ENCODE measurements at places on chromosomes 13 and 19.
A peak's percentile ranks its signal among the peaks of the same experiment; 100 is the strongest.

GRCh38 chr19:33381101-33381500, 7.6 kb downstream of the CEBPG start:
- no peak for DNase-seq

- DNase-seq = no peak
Observed at GRCh38 chr19:35328851-35329285, at the start of gene CD22. Gene CD22 (plus strand): TSS chr19:35329187. CDS start chr19:35332041, 2,854 bp downstream.

DNA sequence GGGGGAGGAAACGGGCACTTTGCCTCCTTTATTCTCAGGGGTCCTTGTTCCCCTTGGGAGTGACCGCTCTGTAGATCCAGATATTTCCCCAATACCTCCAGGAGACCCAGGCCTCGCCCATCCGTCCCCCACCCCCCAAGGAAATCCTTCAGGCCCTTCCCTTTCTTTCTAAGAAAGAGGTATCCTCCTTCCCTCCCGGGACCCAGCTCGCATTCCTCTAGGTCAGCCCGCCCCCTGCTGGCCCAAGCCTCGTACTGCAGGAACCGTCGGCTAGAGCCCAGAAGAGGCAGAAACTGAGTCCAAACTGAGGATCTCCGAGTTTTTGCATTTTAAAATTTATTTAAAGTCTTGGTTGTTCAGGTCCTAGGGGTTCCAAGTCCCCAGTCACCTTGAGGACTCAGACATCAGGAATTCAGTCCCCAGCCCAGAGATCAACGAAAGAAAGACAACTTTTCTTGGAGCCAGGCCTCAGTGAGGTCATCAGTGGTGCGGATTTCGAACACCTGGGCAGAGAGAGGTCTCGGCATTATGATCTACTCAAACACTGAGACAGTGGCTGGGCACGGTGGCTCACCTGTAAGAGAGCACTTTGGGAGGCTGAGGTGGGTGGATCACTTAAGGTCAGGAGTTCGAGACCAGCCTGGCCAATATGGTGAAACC, 7.5 kb upstream of the LRFN1 start:
- DNase-seq = peak; percentile 59

- DNase-seq = no peak
Observed at GRCh38 chr19:4360641-4361151, 17.3 kb downstream of the MPND start.

DNA sequence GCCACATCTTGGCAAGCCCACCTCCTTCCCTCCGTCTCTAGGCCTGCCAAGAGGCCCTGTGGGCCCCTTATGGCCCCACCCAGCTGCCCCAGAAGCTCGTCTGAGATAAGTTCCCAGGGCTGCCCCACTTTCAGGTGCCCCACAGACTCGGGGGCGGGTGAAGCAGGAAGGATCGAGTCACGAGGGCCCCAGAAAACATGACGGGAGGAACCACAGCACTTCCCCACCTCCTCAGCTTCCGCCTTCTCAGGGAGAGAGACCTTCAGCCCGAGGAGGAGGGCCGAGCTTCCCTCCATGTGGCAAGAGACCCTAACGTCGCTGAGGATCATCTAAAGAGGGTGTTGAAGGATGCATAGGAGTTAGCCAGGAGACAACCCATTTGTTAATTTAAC, 4.5 kb upstream of the IL12RB1 start:
- peak; percentile 74 for DNase-seq

- no peak for DNase-seq
Observed at GRCh38 chr13:73365252-73365651, 306.4 kb downstream of the KLF5 start.

DNA sequence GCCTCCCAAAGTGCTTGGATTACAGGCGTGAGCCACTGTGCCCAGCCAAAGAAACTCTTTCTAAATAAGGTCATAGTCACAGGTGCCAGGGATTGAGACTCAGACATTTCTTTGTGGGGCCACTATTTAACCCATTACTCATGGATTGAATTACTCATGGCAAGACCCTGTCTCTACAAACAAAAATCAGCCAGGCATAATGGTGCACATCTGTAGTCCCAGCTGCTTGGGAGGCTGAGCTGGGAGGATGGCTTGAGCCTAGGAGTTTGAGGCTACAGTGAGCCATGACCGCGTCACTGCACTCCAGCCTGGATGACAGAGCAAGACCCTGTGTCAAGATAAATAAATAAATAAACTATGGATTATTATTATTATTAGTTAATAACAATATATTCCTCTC, 3.6 kb upstream of the KLF2 start:
- DNase-seq = no peak

DNA sequence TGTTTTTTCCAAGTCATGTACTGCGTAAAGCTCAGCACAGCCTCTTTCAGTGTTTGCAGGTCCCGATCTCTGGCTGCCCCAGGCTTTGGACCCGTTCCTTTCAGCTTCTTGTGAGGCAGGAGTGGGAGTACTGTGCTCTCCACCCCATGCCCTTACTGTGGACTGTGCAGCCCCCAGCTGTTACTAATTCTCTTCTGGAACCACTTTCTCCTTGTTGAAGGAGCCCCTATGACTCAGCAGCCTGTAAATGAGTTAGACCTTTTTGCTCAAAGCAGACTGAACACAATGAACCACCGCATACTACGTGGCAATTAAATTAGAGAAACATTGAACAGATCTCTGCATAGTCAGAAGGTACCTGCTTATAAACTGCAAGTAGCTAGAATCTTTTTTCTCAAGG, 39.0 kb downstream of the SERTM1 start:
- DNase-seq = no peak

- DNase-seq = no peak
Observed at GRCh38 chr13:41058295-41059070, 2.8 kb upstream of the WBP4 start.

- no peak for DNase-seq
Observed at GRCh38 chr13:114088863-114089262, 43.6 kb downstream of the RASA3 start.

DNA sequence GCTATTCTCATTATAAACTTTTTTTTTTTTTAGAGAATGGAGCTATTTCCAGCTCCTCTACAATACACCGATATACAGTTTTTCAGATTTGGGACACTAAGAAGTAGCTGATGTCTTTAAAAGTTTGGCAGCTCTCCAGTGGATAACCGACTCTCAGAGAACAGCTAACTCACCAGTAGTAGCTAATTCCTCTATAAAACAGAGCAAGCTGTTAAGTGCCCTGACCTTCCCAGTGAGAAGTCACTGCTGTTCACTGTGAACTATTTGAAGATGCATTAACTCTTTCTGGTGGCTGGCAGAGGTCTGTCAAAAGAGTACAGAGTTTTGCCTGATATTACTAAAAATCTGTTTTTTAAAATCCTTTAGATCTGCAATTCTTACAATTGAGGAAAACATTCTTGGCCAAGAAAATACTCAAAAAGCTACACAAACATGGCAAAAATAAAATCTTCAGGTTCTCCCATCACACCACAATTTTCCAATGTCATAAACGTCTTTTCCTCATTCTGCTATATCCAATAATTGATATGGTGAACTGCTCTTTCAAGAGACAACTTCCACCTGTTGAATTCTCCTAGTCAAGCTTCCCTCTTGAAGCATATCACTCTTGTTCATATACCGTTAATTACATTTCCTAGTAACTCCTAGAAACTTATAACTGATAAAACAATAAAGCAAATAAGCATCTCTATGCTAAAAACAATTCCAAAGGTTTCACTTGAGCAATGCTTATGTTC, 44.2 kb downstream of the TBC1D4 start:
- no peak for DNase-seq

DNA sequence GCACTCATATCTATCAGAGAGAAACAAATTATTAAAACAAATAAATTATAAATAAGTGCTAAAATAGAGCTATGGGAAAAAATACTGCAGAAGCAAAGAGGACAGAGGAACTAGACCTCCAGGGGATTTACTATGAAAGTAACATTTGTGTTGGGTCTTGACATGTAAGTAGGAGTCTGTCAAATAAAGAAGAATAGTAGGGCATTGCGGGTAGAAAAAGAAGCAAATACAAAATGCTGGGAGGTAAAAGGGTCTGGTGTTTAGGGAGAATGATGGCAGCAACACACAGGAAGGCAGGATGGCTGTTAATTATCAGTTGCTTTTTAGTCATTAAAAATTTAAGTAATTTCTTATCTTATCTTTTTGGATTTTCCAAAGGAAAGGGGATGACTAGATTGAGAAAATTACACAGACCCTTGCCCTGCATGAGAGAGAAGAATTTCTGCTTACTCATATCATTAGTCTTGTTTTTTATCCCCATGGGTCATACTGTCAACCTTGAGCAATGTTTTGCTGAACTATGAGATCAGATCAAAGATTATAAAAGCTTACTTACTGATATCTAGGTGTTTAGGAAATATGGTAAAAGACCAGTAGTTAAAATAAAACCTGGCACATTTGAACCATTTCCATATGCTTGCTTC, 472.7 kb downstream of the DIAPH3 start:
- no peak for DNase-seq

- no peak for DNase-seq
Observed at GRCh38 chr13:91211510-91211909, 136.0 kb upstream of the MIR17HG start.

DNA sequence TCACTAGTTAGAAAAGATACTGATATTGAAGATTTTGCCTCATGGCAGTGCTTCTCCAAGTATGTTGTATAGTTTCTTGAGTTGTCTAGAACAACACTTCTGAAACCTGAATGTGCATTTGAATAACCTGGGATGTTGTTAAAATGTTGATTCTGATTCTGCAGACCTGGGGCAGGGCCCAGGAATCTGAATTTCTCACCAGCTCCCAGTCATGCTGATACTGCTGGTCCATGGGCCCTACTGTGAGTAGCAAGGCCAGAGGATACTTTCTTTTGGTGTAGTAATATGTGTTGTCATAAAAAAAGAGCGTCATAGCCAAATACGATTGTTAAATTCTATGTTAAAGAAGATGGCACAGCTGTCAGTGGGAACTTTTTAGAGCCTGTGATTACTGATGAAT, 41.6 kb upstream of the C1QTNF9 start:
- DNase-seq = no peak

DNA sequence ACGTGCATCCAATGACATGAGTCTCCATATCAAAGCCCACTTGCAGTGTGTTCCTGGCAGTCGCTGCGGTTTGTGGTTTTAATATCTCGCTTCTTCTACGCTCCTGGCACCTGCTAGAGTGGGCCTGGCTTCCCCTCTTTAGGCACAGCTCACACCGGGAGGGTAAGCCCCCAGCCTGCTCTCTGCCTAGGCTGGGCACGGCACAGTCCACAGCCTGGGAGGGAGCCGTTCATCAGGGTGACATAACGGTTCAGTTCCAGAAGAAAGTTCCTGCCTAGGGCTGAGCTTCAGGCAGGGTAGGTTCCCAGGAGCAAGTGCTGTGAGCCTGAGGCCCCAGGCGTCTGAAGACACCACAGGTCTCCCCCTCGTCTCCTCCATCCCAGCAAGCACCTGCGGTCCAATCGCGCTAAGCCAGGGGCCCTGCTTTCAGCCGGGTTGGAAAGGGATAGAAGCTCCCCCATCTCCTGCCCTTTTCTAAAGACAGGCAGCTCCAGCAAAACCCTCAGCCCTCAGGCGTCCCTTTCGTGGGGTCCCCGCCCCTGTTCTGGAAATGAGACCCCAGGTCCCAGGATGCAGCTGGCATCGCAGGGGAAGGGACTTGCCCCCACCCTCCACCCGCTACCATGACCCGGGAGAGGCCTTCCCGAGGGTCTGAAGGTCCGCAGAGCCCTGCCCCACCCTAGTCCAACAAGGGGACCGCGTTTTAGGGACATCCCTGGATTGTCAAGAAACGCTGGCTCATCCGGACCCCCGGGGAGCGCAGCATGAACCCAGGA, 121.6 kb upstream of the ZNF507 start:
- DNase-seq = no peak

- DNase-seq = no peak
Observed at GRCh38 chr13:22961835-22962537, 218.8 kb upstream of the SGCG start.

DNA sequence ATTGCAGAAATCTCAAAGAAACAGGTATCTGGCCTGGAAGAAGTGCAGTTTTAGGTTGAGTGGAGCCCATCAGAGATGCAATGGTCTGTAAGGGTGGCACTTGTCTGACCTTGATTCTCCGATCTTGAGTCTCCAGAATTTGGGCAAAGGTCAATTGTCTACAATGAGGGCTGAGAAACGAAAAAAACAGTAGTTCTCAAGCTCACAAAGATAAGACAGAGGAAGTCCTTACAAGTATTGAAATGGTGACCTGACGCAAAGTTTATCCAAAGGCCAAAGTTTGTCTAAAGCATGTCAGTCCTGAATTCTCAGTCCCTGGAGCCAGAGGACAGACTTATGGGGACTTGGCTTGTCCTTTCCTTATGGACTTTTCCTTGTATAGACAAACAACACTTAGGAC, 40.3 kb downstream of the CYSLTR2 start:
- DNase-seq = no peak

DNA sequence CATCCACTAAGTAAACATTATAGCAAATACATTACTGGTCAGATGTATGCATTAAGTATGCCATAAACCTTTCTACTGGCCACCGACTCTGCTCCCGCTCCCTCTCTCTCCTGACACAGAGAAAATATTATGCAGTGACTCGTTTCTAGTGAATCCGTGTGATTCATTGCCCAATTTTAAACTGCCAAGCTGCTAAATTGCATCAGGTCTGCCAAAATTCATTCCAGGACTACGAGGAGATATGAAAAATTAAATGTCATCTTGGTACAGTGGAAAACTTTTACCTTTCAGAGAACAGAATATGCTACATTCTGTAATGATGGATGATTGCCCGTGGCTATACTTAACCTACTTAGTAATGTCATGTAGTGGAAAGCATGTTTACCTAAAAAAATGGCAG, 368.8 kb upstream of the TSHZ3 start:
- DNase-seq = no peak

DNA sequence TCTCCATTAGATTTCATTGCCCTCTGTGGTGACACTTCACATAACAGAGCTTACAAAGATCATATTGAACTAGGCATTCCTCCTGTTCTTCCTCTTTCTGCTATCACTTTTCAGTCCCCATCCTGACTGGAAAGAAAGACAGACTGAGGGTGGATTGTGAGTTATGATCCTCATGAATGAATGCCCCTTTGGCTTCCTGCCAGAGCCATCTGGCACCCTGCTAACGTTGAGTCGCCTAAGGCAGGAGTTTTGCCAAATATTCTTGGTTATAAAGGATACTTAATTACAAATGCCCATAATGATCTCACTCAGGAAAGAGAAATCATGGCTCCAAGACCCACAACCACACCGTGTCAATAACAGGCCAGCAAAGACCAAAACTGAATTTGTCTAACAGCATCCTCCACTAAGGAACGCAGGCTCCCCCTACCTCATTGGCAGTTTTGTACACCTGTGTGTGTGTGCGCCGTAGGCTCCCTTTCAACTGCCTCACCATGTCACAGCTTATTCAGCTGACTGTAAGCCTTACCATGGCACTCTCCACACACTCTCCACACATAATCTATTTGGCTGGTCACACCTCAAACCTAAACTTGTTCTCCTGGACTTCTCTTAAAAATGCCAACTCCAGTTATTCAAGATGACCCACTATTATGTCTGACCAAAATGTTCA, 15.5 kb downstream of the ZNF211 start:
- no peak for DNase-seq

- DNase-seq = no peak
Observed at GRCh38 chr13:20337884-20338551, 105.9 kb upstream of the GJB6 start.

GRCh38 chr13:50123515-50123861, 108.2 kb downstream of the KCNRG start:
- no peak for DNase-seq

- no peak for DNase-seq
Observed at GRCh38 chr19:10013834-10014618, 743 bp downstream of the RDH8 start.

Measured in stimulated activated CD8-positive, alpha-beta memory T cell treated with anti-CD3 and anti-CD28 coated beads, Interleukin-12 subunit alpha, Interleukin-12 subunit beta, amount 100 ng/mL, for 4 hours (primary cell).